ENCODE measurements at places on chromosomes 3 and 15.

DNA sequence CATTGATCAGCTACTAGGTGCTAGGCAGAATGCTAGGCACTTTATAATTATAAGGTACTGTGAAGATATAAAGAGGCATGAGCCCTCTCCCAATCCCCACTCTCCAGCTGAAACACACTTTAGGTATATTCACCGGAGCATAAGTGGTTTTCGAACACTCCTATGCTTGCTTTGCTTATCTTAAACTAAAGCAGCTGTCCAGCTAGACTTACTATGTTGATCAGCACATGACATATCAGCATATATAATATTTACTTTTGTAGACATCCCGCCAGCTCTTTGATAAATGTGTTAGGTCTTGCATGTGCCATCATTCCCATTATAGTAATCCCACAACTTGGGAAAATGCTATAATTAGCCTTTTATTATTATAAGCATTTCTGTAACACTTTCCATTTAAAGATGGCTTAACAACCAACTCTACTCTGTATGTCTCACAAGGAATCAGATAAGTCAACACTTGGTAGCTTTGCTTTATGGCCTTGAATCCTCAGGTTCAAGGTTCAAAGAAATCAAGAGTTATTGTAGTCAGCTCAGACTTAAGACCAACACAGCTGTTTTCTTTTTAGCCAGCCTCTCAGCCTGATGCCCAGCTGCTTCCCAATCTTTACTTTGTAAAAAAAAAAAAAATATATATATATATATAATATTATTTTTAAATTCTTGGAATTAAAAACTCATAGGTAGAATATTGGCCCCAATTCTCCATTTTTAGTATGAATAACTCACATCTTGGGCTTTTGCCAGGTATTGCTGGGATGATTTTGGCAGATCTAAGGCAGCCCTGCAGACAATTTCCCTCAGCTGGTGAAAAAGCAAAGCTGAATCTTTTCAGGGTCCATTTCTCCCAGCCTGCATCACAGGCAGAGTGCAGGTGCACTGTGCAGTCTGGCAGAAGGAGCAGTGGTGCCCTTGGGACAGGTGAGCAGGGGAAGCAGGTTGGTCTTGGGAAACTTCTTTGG, 104.2 kb downstream of the THRB start:
- no peak for DNase-seq

GRCh38 chr3:96646596-96646995, 167.8 kb upstream of the EPHA6 start:
- no peak for DNase-seq

DNA sequence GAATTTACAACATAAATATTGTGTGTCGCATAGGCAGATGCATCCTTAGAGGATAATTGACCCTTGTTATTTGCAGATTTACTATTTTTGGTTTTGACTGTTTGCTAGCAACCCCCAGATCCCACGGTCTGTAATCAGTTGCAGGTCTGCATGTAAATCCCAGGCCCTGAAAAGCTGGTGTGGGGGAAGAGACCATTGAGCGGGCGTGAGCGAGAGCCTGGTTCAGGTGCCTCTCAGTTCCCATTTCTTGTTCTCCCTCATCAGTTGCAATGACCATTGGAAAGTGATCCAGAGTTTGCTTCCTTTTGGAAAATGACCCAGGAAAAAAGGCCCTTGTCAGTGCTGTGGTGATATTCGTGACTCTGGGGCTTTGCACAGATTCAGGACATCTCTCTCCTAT, 238.9 kb downstream of the UACA start:
- no peak for DNase-seq

- DNase-seq, result no peak
Measured at GRCh38 chr15:68209735-68210408, 4.7 kb upstream of the CALML4 start.

- no peak for DNase-seq
Measured at GRCh38 chr3:127669541-127670228, 3.1 kb upstream of the ABTB1 start.

DNA sequence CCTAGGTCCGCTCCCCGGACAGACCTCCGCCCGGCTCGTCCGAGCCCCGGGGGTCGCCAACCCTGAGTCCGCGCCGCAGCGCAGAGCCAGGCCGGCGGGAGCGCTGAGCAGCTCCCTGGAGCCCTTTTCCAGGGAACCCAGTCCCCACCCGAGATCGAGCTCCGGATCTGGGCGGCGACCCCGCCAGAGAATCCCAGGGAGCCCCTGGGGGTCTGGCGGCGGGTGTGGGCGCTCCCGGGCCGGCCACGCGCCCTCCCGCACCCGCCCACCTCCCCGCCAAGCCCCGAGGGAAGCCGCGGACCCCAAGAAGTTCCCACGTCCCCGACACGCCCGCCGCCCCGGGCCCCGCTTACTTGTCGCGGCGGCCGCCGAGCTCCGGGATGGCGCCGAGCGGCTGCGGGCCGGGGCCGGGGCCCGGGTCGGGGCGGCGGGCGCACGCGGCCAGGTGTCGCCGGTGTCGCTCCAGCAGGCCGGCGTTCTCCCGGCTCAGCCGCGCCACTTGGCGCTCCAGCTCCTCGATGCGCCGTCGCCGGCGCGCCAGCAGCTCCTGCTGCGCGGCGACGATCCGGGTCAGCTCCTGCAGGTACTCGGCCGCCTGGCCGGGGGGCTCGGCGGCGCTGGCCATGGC, 137.7 kb downstream of the NUP210 start:
- no peak for DNase-seq

- no peak for DNase-seq
Measured at GRCh38 chr3:44516230-44516629, 38.8 kb upstream of the ZNF445 start.

- DNase-seq, result peak; percentile 31
Measured at GRCh38 chr15:65801229-65801805, 9.2 kb upstream of the DENND4A start.

DNA sequence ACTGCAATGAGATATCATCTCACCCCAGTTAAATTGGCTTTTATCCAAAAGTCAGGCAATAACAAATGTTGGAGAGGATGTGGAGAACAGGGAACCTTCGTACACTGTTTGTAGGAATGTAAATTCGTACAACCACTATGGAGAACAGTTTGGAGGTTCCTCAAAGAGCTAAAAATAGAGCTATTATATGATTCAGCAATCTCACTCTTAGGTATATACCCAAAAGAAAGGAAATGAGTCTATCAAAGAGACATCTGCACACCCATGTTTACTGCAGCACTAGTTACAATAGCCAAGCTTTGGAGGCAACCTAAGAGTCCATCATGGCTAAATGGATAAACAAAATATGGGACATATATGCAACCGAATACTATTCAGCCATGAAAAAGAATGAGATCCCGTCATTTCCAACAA, 68.0 kb upstream of the HES1 start:
- DNase-seq, result no peak

DNA sequence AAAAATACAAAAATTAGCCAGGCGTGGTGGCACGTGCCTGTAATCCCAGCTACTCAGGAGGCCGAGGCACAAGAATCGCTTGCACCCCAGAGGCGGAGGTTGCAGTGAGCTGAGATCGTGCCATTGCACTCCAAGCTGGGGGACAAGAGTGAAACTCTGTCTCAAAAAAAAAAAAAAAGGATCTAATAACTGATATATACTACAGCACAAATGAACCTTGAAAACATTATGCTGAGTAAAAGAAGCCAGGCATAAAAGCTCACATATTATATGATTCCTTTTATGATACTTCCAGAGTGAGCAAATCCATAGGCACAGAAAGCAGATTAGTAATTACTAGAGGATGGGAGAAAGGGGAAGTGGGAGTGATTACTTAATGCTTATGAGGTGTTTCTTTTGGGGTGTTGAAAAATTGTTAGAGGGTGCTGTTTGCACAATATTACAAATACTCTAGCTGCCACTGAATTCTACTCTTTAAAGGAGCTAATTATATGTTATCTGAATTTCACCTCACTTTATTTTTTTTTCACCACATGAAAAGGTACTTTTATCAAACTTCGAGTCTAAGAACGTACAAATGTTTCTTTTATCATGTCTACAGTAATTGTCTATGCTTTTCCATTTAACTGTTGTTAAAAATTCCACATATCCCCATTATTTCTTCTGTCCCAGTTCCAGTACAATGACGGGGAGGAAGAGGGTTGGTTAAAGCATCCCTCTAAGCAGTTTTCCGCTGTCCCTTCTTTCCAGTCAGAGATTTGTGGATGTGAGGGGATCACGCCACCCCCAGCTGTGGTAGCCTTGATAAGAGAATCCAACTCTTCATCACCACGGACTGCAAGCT, 77.7 kb upstream of the FAM174B start:
- DNase-seq, result no peak

- DNase-seq, result no peak
Measured at GRCh38 chr15:37054336-37054735, 46.0 kb downstream of the MEIS2 start.

- no peak for DNase-seq
Measured at GRCh38 chr15:99455789-99456160, 110.0 kb upstream of the MEF2A start.

DNA sequence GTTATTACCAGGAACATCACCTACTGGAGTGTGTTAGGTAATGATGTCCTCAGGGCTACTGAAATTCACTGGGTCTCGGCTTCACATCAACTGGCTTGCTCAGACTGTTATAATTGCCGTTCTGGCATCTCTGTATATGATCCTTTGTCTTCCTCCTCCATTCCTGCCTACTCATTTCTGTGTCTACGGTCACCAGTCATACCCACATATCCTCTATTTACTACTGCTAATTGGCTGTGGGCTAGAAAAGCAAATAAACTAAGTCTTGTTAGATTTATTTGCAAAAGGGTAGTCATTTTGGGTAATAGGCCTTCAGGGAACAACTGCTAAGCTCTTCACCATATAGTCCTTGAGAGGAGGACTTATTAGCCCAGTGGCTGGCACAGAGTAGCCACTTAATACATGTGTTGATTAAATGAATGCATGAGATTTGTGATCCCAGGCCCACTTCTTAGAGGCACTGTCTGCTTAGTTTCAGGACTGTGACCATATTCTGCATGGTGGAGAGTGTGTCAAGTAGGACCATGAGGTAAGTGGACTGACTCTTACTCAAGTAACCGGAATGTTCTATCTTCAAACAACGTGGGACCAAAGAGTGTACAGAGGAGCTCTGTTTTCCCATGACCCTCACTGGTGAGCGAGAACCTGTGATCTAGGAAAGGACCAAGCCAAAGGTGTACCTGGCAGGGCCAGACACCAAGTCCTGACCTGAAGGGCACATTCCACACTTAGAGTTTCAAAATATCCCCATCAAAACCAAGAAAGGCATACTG, 13.2 kb downstream of the ZDHHC3 start:
- no peak for DNase-seq

GRCh38 chr3:63096248-63097058, 181.7 kb upstream of the SYNPR start:
- no peak for DNase-seq

GRCh38 chr3:9224490-9224889, 25.0 kb downstream of the SRGAP3 start:
- no peak for DNase-seq

DNA sequence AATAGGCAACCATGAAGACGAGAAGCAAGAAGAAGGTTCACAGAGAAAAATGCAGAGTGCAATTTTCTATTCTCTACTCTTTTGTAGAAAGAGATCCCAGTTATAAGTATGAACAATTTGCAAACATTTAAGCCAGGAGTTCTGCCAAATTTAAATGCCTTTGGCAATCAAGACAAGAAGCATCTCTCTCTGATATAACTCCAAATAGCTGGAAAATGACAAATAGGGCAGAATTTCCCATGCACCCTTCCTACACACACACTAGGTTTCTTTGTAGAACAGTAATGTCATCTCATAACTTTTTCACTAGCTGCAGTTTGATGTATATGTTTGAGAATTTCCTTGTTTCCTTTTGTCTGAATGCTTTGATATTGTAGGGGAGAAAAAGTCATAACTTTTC, 333.5 kb upstream of the AZI2 start:
- peak; percentile 10 for DNase-seq

- DNase-seq, result no peak
Measured at GRCh38 chr3:33380653-33381052, 59.6 kb downstream of the UBP1 start.

- DNase-seq, result no peak
Measured at GRCh38 chr3:14471690-14472089, 68.5 kb downstream of the GRIP2 start.

DNA sequence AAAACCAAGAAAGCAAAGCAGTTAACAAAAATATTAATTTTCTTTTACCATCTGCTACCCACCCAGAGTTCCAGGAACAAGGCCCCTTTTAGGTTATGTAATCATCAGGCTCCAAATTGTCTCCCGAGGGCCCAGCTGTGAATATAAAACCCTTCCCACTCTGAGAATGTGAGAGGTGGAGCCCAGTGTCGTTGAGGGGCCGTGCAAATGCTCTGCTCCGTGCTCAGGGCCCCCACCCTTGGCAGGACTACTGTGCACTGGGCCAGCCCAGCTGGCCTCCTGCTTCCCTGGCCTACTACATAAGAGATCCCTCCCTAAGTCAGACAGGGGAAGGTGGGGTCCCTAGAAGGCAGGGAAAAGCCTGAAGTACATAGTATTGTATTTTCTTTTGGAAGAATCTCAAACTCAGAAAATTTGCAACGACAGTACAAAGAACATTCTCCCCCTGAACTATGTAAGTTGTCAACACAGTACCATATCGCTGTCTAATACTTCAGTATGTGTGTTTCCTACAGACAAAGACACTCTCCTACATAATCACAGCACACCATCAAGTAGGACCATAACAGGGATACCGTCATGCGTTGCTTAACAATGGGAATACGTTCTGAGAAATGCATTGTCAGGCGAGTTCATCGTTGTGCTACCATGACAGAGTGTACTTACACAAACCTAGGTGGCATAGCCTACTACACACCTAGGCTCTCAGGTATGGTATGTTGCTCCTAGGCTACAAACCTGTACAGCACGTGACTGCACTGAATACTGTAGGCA, 4.4 kb upstream of the CLEC3B start:
- DNase-seq, result peak; percentile 94

DNA sequence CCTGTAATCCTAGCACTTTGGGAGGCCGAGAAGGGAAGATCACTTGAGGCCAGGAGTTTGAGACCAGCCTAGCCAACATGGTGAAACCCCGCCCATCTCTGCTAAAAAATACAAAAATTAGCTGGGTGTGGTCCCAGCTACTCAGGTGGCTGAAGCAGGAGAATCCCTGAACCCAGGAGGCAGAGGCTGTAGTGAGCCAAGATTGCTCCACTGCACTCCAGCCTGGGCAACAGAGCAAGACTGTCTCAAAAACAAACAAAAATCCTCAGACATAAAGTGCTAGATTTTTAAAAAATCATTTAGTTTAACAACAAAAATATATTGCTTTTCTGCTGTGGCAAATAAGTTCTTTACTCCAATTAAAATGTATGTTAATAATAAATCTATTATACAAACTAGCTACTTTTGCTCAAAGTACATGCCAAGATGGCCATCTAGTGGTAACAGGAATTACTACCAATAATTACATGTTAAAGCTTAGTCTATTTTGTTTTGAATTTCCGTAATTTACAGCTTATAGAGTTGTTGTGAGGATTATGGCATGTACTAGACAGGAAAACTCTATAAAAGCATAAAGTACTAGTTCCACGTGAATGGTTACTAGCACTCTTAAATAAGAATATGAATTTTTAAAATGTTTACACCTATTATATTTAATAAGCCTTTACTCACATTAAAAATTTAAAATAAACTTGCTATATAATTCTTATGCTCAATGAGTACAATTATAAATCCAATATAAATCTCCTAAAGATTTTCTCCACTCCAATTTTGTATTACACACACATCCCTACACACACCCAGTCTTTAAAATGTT, 39.0 kb downstream of the GABPB1 start:
- DNase-seq, result peak; percentile 4

- no peak for DNase-seq
Measured at GRCh38 chr3:64209866-64210621, 15.2 kb downstream of the PRICKLE2 start.

GRCh38 chr3:70737666-70738290, 425.3 kb upstream of the MDFIC2 start:
- no peak for DNase-seq

Data from skin of body (tissue), 3 donors.